Retinal pigment epithelial cell (primary cell): ENCODE measurements at places on chromosomes 3 and 15.

GRCh38 chr3:117629505-117629904, 919.9 kb downstream of the TUSC7 start:
- DNase-seq, result no peak

GRCh38 chr15:100623301-100623700, 20.9 kb downstream of the ASB7 start:
- no peak for DNase-seq

GRCh38 chr15:51681303-51681963, at the start of gene SCG3:
SCG3 (plus strand) TSS chr15:51681503; CDS start chr15:51681756, 253 bp downstream.
- peak; percentile 20 for DNase-seq

DNA sequence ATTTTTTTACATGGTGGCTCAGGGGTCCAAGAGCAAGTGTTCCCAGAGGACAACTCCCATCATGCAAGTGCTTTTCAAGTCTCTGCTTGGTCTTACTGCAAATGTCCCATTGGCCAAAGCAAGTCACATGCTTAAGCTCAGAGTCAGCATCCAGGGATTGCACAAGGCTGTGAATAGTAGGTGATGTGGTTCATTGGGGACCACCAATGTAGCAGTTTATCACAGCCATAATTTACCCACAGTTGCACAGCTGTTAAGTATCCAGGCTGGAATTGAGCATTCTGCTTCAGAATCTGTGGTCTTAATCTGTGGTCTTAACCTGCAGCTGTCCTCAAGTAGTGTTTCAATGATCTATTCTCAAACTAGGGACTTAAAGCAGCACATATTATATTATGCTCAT, 71.4 kb upstream of the PLCL2 start:
- DNase-seq, result no peak

GRCh38 chr3:108877901-108878300, 55.3 kb downstream of the TRAT1 start:
- DNase-seq, result no peak

GRCh38 chr15:71570736-71571135, 239.6 kb upstream of the NR2E3 start:
- DNase-seq, result no peak

GRCh38 chr3:177646749-177647148, 449.5 kb upstream of the TBL1XR1 start:
- DNase-seq, result no peak

DNA sequence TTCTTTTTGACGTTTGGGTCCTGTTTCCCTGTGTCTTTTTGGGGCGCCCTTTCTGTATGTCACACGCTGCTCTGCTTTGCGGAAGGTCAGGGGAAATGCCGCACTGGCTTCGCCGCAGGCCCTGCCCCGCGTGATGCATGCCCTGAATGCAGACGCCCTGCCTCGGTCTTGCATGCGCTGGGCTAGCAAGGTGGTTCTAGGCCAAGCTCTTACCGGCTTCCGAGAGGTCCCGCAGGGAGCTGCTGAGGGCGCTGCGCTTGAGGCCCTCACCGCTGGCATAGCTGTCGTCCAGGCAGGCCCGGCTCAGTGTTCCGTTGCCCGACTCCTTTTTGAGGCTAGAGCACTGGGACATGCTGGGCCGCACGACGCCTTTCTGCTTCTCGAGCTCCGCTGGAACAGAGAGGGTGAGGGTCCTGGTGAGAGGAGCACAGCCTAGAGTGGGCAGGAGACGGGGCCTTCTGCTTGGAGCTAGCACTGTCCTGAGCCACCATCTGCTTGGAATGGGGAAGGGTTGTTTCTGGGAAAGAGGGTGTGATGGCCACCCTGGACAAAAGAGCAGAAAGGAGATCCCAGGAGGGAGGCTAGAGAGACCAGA, 66.9 kb upstream of the RPL32 start:
- no peak for DNase-seq

- peak; percentile 36 for DNase-seq
Measured at GRCh38 chr15:69143756-69144436, 16.5 kb upstream of the GLCE start.

DNA sequence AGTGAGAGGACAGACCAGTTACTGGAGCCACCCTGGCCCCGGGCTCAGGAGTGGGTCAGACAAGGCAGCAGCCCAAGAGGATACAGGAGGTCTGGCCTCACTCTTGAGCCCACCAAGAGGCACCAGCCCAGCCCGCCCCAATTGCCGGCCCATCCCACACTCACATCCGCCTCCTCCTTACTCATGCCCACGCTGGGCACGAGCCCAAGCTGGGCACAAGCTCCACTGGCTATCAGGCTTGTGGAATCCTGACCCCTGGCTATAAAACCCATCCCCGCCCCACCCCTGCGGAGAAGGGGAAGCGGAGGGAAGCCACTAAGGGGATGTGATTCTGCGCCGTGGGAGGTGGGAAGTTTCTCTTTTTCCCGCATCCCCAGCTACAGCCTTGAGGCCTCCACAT, 25.9 kb downstream of the ADCY5 start:
- DNase-seq, result no peak

- no peak for DNase-seq
Measured at GRCh38 chr3:11995120-11995519, 9.1 kb upstream of the SYN2 start.

- DNase-seq, result peak; percentile 3
Measured at GRCh38 chr15:95830281-95830680, 500.2 kb upstream of the NR2F2 start.

- DNase-seq, result no peak
Measured at GRCh38 chr15:64742385-64742784, 33.0 kb downstream of the RBPMS2 start.

DNA sequence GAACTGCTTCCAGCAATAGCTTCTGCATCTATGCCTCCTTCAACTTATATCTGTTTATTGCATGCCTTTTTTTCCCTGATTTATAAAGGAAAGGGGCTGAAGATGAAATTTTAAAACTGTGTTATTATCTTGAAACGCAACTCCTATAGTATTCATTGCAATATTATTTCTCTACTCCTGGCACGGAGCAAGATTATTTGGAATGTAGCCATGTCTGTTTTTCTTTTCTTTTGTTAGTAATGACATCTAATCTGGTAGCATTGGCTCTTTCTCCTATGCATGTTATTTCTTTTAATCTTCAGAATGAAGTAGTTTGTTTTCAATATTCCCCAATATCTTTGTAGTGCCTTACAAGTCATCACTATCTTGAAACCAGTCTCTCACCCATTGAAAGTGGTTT, 33.6 kb downstream of the KCNMB2 start:
- DNase-seq, result no peak

DNA sequence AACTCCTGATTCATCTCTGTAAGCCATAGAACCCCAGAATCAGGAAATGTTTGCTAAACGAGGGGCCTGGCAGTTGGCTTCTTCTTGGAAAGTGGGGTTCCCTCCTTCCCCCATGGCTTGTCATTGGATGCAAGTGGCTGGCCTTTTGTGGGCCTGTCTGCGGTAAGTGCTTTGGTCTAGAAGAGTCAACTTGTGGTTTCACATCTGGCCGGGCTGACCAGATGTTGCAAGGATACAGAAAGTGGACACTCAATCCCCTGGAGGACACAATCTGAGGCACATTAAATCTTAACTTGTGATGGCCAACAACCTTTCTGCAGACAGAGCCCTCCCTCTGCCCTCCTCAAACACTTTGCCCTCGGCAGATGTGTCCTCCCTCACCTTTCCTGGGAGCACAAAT, 1.1 kb downstream of the FAH start:
- no peak for DNase-seq

- no peak for DNase-seq
Measured at GRCh38 chr3:23873941-23874340, 42.8 kb downstream of the NKIRAS1 start.

DNA sequence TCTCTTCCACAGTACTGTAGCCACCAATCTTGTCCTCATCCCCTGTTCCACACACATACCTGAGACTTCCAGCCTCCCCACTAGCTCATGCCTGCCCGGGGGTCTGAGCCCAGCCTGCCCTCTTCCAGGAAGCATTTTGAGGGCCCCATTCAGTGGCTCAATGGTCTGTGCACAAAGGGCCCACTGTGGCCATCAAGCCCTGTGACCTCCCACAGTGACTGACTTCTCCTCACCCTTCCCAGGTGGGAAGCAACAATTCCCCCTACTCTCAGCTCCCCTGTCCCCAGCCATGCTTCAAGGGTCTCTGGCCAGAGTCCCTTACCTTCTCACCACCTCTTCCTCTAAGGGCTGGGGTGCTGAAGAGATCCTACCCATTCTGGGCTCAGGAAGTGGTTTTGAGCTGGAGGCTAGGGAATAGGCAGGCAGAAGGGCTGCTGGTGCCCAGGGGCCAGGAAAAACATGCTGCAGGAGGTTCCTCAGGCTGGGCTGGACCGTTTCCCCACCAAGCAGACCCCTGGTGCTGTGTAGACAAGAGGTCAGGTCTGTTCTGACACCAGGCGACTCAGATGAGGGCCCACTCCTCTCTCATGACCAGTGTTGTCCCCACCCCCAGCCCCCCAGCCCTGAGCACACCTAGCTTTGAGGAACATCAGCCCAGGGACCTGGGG, 3.0 kb upstream of the KLF15 start:
- DNase-seq, result no peak

- no peak for DNase-seq
Measured at GRCh38 chr3:4816718-4817117, 162.5 kb upstream of the BHLHE40 start.
